ENCODE measurements at places on chromosomes 13 and 19.

- DNase-seq = no peak
Measured at GRCh38 chr13:35472323-35472881, 4.1 kb downstream of the MAB21L1 start.

GRCh38 chr19:18158467-18158866 lies 5.5 kb downstream of the PIK3R2 start:
- DNase-seq = no peak

DNA sequence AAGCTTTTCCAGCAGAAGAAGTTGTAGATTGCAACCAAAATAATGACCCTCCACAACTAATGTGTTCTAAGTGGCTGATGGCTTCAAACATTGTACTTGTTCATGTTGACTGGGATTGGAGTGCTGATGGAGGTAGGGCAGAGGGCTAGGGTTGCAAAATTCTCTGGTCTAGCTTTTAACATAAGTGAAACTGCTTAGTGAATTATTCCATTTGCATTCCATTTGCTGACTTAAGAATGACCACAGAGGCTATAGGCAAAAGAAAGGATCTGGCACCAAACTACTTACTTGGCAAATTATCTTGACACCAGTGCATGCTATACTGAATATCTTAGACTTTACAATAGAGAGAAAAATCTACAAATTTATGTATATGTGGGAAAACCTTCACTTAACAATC lies 287.0 kb downstream of the FGF9 start:
- no peak for DNase-seq

GRCh38 chr19:41584260-41584810 lies 8.4 kb downstream of the CEACAM21 start:
- DNase-seq = no peak

DNA sequence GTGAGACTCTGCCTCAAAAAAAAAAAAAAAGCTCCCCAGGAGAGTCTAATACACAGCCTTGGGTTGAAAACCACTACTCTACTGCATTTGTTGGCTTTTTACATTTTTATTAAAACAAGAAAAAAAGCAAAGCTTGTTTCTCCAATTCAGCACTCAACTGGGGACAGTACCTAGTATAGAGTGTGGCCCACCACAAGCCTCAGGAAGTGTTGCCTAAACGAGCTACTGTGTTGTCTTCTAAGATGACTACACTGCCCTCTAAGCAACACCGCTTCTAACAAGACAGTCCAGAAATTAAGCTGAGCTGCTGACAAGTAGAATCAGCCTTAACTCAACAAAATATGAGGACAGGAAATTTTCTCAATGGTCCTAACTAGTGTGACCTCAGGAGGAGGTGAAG lies 522.2 kb downstream of the FGF9 start:
- no peak for DNase-seq

All from stomach (tissue), 19 donors.